ENCODE measurements at places on chromosomes 2 and 18. TPM values are rescaled to one million over a fixed set of nuclear protein-coding genes. Genes with fewer than 3 reads are reported as not detected.

The RAB27B gene
- 0.14 TPM for total RNA-seq

The TMEM169 gene
- 1.6 TPM for total RNA-seq

The KYNU gene
- 0.35 TPM for total RNA-seq

The UCN gene
- total RNA-seq = 4.9 TPM

The NXPH2 gene
- not detected for total RNA-seq

The IL36A gene
- total RNA-seq = not detected

The GYPC gene
- 148 TPM for total RNA-seq

The CXCR1 gene
- not detected for total RNA-seq

The BOK gene
- not detected for total RNA-seq

The PRKAG3 gene
- not detected for total RNA-seq

The UGT1A8 gene
- not detected for total RNA-seq

The AQP12A gene
- total RNA-seq = not detected

The CHRND gene
- not detected for total RNA-seq

The CDK5R2 gene
- not detected for total RNA-seq

The DSC2 gene
- not detected for total RNA-seq

The CSRNP3 gene
- total RNA-seq = not detected

The MAPRE2 gene
- 53.4 TPM for total RNA-seq

The UGT1A9 gene
- not detected for total RNA-seq

The GLI2 gene
- total RNA-seq = not detected

The WDFY1 gene
- total RNA-seq = 57.4 TPM

The CHMP3 gene
- total RNA-seq = 59.6 TPM

The SPR gene
- total RNA-seq = 1.9 TPM

The ATG4B gene
- total RNA-seq = 97.9 TPM

The RAD51AP2 gene
- not detected for total RNA-seq

The DCC gene
- not detected for total RNA-seq

The MORN2 gene
- total RNA-seq = 9.3 TPM

The KCNJ3 gene
- total RNA-seq = not detected
